M059J (cell line): ENCODE measurements at places on chromosomes 5 and 9. TPM values are rescaled to one million over a fixed set of nuclear protein-coding genes. Genes with fewer than 3 reads are reported as not detected.
A peak's percentile ranks its signal among the peaks of the same experiment; 100 is the strongest.

DNA sequence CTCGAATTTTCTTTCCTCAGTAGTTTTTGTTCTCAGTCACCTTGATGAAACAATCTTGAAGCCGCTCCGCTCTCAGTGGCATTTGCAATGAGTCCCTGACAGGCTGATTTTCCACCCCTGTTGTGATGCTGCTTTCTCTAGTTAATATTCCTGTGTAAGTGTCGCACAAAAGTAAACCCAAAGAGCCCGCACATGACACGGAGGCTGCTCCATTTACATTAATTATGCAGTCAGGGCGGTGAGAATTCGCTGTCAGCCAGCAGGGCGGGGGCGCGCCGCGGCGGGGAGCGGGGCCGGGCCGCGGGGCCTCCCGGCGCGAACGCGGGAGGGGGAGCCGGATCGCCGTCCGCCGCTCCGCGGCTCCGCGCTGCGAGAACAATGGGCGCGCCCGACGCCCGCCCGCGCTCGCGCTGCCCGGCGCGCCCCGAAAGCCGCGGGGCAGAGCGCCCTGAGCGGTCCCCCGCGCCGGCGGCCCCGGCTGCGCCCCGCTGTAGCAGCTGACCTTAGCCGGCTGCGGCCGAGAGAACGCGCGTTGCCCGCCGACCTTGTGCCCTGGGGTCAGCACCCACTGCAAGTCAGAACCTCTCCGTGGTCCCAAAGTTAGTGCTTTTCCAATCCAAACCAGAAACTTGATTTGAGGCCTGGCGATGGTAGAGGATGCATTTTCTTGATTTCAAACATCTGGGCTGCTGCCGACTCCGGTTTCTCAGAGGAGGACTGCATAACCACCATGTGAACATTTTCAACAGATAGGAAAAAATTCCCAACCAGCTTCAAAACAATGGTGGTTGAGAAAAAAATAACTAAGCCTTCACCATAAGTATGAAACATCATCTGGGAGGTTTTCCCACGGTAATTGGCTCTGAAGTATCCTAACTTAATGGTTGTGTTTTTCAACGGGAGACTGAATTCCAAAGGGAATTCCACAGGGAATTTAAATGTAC lies 142.6 kb downstream of the PBX3 start:
- DNase-seq: peak; percentile 48

The MYOZ3 gene
- 0.25 and 0.34 TPM in 2 replicates for total RNA-seq

DNA sequence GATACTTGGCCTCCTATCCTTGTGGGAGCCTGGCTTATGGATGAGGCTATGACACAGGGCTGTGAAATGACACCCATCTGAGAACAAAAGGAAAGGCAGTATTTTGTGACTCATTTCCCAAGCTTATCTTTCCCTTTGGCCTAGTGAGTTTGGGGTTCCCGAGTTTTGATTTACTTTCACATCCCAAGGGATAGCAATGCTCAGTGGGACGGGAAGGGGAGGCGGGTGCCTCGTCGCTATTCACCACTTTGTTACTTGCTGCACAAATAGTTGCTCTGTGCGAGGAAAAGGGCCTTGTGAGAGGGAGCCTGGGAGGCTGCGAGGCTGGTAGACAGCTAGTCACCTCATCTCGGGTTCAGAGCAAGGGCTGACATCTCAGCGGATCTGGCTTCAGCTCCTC lies 59.1 kb upstream of the ENTREP1 start:
- DNase-seq: peak; percentile 68

GRCh38 chr9:75053869-75054268 lies 25.8 kb upstream of the CARNMT1 start:
- DNase-seq: no peak

GRCh38 chr5:1294835-1295649 lies at the start of gene TERT:
Gene TERT, minus strand, starts transcription at chr5:1295068. Its CDS starts 79 bp downstream, at chr5:1294989.
- DNase-seq: peak; percentile 47

The PRRX2 gene
- 0.17 and 0.20 TPM in 2 replicates for total RNA-seq

The ANKRD20A1 gene
- not detected in 2 replicates for total RNA-seq

DNA sequence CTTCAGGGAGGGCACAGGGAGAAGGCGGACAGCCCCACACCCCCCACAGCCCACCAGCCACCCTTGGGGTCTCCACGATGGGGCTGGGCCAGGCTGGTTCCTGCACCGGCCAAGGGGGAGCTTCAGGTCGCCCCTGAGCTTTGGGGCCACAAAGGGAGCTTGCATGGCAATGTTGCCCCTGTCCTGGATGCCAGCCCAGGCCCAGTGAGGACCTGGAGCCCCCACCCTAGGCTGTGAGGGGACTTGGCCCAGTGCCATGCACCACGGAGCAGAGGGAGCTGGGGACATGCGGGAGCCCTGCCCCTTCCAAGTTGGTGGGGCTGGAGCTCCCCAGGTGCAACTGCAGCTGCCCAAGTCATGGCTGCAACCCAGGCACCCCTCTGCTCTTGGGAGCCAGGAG lies 18.4 kb downstream of the TMEM38B start:
- no peak for DNase-seq

- peak; percentile 42 for DNase-seq
Measured at GRCh38 chr5:94524841-94525697, 93.3 kb downstream of the KIAA0825 start.

- DNase-seq: no peak
Measured at GRCh38 chr5:72673623-72674022, 142.8 kb upstream of the TNPO1 start.

DNA sequence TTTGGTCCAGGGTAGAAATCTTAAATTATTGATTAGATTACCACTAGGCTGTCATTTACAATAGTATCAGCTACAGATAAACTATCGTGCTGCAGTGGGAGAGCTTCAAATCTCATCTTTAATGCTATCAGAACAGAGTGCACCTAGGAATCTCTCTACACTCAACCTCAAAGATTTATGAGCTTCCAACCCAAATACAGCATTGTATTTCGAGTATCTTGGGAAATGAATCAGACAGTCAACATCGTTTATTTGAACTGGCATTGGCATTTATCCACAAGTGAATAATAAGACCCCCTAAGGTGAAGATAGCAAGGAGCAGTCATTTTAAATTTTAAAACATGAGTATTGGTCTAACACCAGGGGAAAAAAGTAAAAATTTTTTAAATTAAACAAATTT lies 1203.2 kb downstream of the CDH12 start:
- DNase-seq: peak; percentile 51

DNA sequence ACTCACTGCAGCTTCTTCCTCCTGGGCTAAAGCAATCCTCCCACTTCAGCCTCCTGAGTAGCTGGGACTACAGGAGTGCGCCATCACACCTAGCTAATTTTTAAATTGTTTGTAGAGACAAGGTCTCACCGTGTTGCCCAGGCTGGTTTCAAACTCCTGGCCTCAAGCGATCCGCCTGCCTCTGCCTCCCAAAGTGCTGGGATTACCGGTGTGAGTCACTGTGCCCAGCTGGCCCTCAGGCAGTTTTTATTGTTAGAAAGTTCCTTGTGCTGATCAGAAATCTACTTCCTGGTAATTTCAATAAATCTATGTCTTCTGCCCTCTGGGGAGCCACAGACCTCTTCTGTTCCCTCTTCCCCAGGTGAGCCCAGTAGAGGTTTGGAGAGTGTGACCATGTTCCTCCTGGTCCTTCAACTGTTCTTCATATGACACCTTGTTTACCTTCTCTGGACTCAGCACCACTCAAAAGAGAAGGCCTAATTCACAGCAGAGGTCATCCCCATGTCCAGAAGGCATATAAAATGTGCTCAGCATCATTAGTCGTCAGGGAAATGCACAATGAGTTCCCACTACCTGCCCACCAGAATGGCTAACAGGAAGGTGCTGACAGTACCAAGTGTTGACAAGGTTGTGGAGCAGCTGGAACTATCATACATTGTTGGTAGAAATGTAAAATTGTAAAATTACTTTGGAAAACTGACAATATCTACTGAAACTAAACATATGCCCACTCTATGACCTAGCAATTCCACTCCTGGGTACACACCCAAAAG lies 10.4 kb downstream of the TMOD1 start:
- DNase-seq: peak; percentile 89

The AGXT2 gene
- total RNA-seq: 0.07 TPM in 1 of 2 replicates, not detected in the other

DNA sequence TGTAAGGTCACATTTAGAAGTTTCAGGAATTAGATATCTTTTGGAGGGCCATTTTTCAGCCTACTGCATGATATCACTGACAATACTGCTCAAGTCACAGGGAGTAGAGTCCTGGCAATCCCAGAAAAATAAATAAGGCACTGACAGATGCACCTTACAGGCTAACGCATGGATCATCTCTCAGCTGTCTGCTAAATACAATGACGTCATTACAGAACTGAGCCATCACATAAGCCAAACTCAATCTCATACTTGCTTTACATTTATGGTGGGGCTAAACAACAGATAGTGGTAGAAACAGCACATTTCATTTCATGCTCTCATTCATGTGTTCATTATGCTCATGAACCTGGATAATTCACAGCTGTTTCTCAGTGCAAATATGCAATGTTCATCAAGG lies 243.7 kb downstream of the SEMA5A start:
- peak; percentile 12 for DNase-seq

The TSTD2 gene
- total RNA-seq: 10.7 and 16.3 TPM in 2 replicates

The OTP gene
- total RNA-seq: not detected in 2 replicates

DNA sequence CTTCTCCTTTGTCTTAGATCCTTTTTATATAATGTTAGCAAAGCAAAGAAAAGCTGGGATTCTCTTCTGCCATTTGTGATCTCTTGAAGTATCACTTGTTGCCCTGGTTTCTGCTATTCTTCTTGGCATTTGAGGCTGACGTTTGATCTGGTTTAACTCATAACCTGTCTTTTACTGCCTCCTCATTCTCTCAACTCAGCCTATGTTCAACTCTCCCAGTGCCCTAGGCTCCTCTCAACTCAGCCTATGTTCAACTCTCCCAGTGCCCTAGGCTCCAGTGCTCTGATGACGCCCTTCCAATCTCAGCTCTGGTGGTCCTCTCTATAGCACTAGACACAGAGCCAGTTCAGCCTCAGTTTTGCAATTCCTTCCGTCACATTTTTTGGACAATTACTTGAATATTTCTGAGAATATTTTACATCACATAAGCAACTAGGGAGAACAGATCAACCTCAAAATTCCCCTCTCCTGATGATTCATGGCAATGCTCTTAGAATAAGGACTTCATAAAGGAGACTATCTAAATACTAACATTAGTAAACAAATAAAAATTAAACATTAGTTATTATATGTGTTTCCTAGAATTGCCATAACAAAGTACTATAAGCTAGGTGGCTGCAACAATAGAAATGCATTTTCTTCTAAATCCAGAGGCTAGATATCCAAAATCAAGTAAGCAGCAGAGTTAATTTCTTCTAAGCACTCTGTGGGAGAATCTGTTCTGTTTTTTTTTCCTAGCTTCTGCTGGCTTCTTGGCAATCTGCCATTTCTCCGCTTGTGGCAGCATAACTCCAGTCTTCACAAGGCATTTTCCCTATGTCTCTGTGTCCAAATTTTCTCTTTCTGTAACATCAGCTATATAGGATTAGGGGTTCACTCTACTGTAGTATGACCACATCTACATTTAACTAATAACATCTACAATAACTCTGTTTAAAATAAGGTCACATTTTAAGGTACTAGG lies 662.1 kb upstream of the FTMT start:
- peak; percentile 6 for DNase-seq

DNA sequence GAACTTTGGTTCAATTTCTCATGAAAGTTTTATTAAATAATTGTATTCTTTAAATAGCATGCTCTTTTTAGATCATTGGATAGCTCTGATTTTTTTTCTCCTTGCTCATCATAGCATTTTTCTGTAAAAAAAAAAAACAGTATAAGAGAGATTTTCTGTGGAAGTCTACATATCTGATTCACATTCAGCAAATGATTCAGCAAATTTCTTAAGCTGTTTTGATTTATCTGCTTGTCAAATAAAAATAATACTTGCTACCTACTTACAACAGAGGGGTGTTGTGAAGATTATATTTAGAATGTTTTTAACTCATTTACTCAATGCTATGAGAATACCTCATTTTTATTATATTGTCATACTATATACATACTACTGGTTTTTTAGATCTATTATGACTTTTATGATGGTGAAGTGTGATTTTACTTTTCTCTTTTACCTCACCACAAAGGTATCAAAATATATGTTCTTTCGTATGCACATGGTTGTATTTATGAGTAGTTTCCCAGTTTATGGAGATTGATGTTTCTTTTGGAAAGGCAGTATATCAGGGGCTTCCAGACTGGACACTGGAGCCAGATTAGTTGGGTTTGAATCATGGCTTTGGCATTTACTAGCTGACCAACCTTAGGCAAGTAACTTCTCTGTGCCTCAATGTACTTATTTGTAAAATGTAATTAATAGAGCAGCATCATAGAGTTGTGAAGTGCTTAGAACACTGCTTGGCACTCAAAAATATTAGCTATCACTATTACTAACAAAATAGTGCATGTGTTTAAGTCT lies 25.5 kb downstream of the TNPO1 start:
- DNase-seq: peak; percentile 72

DNA sequence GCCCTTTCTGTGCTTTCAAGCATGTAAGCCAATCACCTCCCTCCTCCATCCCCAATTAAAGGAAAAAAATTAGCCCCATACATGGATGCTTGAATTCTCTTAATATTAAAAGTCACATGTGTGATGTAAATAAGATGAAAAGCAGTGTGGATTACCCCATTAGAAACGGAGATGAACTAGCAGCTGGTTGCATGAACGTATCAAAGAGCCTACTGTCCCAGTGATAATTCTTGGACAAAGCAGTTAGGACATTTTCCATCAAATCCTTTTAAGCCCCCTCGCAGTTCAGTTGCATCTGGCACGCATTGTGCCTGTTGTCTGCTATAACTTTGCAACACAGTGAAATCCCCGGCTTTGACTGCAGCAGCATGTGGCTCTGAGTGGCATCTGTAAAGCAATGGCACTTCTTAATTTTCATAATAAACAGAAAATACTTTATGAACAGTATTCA lies 285.6 kb downstream of the FBXL7 start:
- DNase-seq: no peak

DNA sequence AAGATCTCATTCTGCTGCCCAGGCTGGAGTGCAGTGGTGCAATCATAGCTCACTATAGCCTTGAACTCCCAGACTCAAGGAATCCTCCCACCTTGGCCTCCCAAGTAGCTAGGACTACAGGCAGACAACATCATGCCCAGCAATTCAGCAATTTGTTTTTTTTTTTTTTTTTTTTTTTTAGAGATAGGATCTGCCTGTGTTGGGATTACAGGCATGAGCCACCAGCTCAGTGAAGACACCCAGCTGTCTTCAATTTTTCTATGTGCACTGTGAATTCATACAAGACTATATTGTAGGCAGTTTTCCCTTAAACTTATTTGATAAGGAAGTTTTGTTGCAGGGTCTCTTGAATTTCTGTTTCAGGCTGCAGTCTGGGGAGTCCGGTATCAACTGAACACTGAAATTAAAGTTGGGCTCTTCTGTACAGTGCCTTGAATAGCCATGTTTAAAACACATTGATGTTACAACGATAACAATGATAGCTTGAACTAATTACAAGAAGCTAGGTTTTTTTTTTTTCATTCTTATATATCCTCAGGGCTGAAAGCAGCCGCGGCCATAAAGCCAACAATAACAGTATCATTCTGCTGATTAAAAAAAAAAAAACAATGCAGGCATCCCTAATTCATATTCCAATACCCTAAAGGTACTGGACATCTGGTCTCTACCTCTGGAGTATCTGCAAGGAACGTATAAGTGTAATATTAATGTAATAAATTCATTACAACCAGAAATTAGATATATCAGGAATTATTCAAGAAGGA lies 63.5 kb downstream of the MPDZ start:
- no peak for DNase-seq

The PCDHAC2 gene
- total RNA-seq: 0.17 TPM in 1 of 2 replicates, not detected in the other

The PCDHGB3 gene
- 0.49 and 0.54 TPM in 2 replicates for total RNA-seq
